Muscle of arm (tissue), 14 donors: ENCODE measurements at places on chromosomes 5 and 9. TPM values are rescaled to one million over a fixed set of nuclear protein-coding genes. Genes with fewer than 3 reads are reported as not detected.
A peak's percentile ranks its signal among the peaks of the same experiment; 100 is the strongest.

Gene JAKMIP2
- polyA plus RNA-seq: 1.1 TPM

Gene CRB2
- polyA plus RNA-seq: 0.29 TPM

Gene PCDHB11
- 2.1 TPM for polyA plus RNA-seq

Gene NR6A1
- polyA plus RNA-seq: not detected

Gene HRCT1
- 2.6 TPM for polyA plus RNA-seq

Gene PCDHGA10
- 3.0 TPM for polyA plus RNA-seq

Gene ADRA1B
- not detected for polyA plus RNA-seq

Gene RLN1
- 0.48 TPM for polyA plus RNA-seq

- DNase-seq: no peak
Measured at GRCh38 chr9:89533411-89534095, 35.6 kb upstream of the SEMA4D start.

GRCh38 chr5:7868427-7868772, 431 bp downstream of the FASTKD3 start:
- no peak for DNase-seq

DNA sequence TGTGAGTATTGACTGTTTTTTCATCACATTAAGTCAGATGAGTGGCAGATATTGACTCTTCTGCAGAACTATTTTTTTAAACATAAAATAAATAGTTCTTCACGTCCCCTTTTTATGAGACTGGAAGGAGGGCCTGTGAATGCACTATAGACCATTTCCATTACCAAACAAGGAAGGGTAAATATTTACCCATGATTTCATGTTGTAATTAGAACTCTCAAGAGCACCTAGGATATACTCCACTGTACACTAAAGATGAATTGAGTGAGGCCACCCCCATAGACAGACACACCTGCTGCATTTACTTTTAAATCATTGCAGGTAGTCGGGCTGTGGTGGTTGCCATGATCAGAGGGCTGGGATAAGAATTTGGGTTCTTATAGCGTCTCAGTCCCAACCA, 22.6 kb downstream of the SLC36A1 start:
- no peak for DNase-seq

GRCh38 chr9:8188723-8189407, 389.3 kb upstream of the DMAC1 start:
- DNase-seq: no peak

DNA sequence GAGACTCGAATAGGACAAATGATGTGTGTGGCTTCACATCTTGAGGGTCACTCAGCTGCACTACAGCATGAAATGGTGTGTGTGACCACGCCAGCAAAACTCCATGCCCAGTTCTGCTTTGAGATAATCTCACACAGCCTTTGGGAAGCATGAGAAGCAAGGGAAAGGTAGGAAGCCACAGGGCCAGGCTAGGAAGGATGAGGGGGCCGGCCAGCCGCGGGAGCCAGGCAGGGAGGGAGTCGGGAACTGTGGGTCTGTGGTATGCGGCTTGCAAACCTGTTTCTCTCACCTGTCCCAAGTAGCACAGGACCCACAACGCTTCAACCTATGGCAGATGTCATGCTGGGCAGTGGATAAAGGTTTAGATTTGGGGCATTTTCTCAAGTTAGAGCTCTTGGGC, 142.0 kb downstream of the HSPA4 start:
- no peak for DNase-seq

DNA sequence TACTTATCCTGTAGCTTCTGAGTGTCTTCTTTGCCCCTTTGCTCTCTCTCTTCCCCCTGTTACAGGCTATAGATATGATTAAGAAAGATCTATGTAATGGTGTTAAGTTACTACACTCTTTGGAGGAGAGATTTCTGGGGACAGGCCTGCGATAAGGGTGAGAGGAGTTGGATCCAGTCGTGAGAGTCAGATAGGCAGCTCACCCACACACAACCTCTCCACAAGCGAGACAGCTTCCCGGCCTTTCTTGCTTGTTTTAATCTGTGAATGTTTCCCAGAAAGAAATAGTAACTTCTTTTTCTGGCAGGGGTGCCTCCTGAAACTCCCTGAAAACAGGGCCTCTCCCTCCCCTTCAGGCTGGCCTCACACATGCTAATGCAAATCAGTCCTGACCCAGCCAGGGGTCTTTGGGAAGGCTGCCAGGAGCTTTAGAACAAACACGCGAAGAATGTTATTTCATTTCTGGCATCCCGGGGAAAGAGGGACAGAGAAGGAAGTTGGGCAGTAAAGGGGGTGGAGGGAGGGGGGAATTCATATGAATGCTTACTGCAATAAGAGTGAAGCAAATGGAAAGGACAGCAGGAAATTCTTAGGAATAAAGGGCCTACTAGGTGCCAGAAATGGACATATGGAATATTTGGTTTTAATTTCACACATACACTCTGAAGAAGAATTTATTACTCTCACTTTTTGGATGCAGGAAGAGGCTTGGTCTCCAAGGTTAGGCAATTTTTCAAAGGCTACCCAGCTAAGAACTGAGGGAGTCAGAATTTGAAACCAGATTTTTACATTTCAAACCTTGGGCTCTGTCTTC, 215.8 kb upstream of the TRIM32 start:
- peak; percentile 81 for DNase-seq

DNA sequence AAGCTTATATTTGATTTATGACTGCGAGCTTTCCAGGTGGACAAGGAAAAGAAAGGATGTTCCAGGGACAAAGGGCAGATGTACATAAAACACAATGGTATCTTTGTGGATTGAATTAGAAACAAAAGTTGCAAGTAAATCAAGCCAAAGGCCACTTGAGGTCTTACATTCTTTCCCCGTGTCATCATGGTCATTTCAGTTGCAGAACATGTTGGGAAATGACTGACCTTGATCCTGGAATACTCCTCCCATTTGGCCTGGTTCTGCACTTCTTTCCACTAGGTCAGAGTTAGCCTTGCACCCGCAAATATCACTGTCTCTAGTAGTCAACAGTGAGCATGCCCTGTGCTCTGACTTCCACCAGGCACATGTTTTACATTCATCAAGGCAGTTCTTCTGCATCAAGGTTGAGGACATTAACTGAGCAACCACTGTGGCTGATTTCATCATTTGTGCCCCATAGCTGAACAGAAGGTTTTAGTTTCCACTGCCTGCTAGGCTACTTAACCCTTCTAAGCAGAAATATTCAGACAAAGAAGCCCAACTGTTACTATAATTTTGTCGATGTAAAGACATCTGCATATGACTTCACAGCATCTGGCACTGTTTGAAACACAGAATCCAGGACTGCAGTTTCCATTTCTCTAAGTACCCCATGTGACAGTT, 1161.7 kb upstream of the DMAC1 start:
- peak; percentile 60 for DNase-seq

DNA sequence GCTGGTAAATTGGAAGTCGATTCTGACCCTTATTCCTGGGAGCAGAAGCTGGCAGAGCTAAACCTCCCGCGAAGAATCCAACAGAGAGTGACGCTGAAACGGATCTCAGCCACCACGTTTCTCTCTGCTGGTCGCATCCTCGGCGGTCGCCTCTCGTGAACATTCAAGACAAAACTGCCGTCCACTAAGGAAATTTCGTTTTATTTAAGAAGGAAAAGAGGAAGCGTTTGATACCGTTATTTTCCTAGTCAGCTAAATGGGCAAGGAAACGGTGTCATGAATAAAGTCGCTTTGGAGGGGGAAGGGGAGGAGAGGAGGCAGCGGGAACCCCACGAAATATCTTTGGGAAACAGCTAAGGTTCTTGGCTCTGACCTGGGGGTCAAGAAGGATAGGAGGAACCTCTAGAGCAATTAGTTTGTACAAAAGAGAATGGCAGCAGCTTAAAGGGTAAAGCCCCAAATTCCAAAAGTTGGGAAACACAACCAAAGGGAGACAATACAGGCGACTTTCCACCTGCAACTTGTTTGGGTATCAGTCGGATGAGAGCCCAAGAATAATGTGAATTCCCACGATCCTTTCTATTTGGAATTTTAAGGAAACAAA, 1.9 kb downstream of the FOXB2 start:
- no peak for DNase-seq

DNA sequence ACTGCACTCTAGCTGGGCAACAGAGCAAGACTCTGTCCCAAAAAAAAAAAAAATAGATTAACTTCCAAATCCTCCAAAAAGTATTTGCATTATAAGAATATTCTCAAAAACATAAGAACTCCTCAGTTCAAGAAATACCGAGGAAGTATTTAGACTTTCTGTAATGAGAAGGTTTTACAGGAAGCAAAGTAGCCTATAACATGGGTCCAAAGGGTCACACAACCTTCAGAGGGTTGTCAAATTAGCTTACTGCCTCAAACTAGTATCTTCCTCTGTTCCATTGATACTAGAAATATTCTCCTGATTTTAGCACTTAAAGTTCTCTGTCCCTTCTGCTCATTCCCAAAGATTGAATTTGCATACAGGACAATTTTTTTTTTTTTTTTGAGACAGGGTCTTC, 121.9 kb downstream of the INVS start:
- no peak for DNase-seq

GRCh38 chr5:2192496-2192895, 309.8 kb upstream of the IRX4 start:
- DNase-seq: no peak

DNA sequence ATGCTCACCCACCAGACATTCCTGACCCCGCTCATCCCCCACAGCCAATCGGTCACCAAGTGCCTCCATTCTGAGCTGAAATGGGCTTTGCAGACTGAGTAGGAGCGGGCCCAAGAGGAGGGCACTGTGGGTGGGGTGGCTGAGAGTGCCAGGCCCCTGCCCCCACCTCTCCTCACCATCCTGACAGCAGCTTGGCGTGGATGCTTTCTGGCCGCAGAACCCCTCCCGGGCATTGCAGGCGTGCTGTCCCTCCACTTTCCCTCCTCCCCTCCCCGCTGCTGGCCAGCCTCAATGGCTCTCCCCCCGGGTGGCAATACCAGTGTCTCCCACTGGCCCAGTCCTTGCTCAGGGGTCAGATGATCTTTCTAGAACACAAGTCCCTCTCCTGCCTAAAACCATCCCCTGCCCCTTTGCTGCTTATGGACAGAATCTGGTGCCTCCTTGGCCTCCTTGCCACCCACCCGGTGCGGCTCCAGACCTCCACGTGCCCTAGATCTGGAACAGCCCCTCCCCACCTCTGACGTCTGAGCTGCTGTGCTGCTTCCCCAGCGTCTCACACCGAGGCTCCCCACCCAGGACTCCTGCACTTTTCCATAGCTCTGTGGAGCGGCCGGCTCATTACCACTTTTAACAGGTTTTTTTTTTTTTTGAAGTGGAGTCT, 6.1 kb downstream of the FLT4 start:
- DNase-seq: no peak

GRCh38 chr9:17832812-17833211, 253.9 kb downstream of the SH3GL2 start:
- DNase-seq: no peak

- DNase-seq: no peak
Measured at GRCh38 chr5:26553079-26553478, 485.3 kb downstream of the CDH9 start.

- no peak for DNase-seq
Measured at GRCh38 chr5:7015586-7016256, 302.5 kb downstream of the TENT4A start.

- no peak for DNase-seq
Measured at GRCh38 chr5:112635771-112636731, 101.6 kb upstream of the APC start.

DNA sequence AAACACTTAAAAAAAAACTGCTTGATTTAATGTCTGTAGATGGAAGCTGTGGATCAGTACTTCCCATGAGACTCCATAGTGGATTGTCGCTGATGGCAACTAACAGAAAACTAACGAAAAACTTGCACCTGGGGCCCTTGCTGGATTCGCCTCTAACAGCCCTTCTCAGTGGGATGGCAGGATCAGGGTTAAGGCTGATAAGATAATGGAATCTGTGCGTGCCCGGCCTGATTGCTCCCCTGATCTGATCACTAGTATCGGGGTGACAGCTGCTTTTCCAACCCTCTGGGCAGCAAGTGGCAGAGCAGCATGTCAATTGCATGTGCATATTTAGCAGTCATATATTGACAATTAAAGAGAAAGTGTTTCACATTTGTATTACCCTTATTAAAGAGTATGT, 185.8 kb upstream of the ELAVL2 start:
- no peak for DNase-seq

GRCh38 chr5:115624994-115625393, 842 bp downstream of the TMED7 start:
- no peak for DNase-seq

DNA sequence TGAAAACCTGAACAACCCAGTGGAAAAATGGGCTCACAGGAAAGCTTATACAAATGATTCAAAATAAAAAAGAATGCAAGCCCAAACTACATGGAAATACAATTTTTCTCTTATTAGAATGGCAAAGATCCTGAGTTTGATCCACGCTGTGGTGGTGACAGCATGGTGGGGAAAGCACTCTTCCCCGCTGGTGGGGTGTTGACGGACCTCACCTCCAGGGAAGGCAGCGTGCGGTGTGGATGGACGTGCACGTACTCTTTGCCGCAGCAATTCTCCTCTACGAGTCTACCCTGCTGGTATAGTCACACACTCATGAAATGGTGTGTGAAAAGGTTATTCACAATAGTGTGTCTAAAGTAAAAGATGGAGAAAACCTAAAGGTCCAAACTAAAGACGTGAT, 5.9 kb upstream of the ZFP62 start:
- DNase-seq: peak; percentile 22

DNA sequence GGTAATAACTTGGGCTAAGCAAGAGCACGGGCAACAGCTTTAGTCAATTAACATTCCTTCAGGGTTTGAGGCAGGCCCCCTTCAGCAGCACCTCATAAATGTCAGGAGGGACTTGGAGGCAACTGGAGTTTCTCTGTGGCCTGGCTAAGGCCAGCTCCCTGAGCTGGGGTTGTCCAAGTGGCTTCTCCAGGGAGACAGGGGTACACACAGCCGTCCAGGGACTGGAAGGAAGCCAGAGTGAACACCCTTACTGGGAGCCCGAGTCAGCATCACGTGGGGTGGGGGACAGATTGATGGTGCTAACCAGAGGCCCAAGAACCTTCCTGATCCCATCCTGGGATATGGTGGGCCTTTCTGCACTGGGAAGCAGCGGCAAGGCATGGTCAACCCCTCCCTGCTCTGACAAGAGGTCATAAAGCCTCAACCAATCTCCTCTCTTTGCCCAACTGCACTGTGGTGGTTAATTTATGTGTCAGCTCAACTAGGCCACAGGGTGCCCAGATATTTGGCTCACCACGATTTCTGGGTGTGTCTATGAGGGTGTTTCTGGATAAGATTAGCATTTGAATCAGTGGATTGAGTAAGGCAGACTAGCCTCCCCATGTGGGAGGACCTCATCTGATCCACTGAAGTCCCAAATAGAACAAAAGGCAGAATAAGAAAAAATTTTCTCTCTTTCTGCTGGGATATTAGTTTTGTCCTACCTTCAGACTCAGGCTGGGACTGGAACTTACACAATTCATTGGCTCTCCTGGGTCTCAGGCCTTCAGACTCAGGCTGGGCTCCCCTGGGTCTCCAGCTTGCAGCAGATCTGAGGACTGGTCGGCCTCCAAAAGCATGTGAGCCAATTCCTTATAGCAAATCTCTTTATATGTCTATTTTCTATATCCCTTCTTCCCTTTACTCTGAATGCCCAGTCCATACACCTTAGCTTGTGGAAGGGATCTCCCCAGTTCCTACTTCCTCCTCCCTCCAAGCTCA, 127.2 kb upstream of the LARP1 start:
- DNase-seq: no peak

GRCh38 chr5:84036842-84037241, 316.2 kb upstream of the HAPLN1 start:
- no peak for DNase-seq

GRCh38 chr5:98433673-98434072, 339.8 kb upstream of the RGMB start:
- no peak for DNase-seq

GRCh38 chr5:169649486-169649885, 12.4 kb downstream of the DOCK2 start:
- no peak for DNase-seq

GRCh38 chr9:32523910-32524309, 2.1 kb downstream of the RIGI start:
- DNase-seq: no peak

- no peak for DNase-seq
Measured at GRCh38 chr5:93512799-93513198, 68.2 kb downstream of the NR2F1-AS1 start.
